ENCODE measurements at places on chromosomes 13 and 19.

GRCh38 chr19:9835507-9835949 is 410 bp downstream of the PIN1 start:
- DNase-seq: no peak

DNA sequence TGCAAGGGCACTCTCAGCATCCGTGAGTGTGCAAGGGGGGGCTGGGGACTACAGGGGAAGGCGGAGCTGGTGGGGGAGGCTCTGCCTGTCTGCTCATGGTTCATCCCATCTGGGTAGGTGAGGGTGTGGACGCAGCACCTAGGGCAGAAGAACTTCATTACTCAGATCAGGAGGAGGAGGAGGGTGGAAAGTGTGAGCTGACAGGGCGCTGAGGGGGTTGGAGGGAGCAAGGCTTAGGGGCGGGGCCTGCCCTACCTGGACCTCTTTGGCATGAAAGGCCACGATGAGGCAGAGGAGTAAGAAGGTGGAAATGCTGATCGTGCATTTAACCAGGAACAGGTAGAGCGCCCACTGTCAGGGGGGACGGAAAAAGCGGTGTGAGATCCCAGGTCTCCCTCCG is 4.5 kb downstream of the KCNN4 start:
- DNase-seq: no peak

- DNase-seq: no peak
Measured at GRCh38 chr13:51292000-51292565, 47.4 kb upstream of the SERPINE3 start.

DNA sequence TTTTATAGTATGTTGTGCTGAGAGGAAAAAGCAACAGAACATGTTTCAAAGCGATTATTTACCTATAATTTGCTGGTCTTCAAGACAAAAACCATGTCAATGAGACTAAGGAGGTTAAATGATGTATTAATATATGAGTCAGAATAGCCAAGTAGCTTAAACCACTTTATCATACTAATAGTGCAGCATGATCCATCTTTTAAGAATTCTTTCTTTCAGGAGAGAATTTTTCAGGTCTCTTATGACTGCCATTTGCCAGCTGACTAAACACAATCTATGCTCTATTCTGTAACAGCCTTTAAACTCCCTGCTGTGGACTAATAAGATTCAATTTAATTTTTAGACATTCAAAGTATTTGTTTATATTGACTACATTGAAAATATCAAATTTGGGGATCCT is 93.7 kb downstream of the TRPC4 start:
- no peak for DNase-seq

- DNase-seq: no peak
Measured at GRCh38 chr13:40031031-40031430, 375.6 kb downstream of the COG6 start.

DNA sequence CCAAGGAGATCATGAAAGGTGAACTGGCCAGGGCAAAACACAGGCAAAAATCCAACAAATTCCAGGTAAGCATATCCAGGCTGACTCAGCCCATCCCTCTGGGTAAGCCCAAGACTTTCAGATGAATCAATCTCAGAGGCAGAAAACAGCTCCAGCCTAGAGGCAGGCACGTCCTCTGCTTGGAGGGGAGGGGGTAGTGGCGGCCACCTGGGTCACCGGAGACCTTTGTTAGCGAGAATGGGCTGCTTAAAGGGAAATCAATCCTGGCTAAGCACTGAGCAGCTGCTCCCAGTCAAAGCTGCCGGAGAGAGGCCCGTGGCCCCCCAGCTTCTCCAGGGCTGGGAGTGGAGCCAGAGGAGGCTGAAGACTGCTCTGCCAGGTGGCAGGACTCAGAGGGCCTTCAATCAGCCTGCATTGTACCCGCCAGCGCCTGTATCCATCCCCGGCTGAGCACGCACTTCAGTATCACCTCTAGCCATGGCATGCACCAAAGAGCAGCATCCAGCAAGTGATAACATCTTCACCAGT is 48.2 kb downstream of the PIN1 start:
- DNase-seq: peak; percentile 97

- no peak for DNase-seq
Measured at GRCh38 chr13:24605923-24606372, 74.3 kb upstream of the ATP12A start.

- no peak for DNase-seq
Measured at GRCh38 chr13:45704854-45705695, 3.0 kb downstream of the CBY2 start.

All from NCI-H2171 treated with DMSO at 0.1 percent for 48 hours (cell line).